ENCODE measurements at places on chromosomes 6 and 20.

DNA sequence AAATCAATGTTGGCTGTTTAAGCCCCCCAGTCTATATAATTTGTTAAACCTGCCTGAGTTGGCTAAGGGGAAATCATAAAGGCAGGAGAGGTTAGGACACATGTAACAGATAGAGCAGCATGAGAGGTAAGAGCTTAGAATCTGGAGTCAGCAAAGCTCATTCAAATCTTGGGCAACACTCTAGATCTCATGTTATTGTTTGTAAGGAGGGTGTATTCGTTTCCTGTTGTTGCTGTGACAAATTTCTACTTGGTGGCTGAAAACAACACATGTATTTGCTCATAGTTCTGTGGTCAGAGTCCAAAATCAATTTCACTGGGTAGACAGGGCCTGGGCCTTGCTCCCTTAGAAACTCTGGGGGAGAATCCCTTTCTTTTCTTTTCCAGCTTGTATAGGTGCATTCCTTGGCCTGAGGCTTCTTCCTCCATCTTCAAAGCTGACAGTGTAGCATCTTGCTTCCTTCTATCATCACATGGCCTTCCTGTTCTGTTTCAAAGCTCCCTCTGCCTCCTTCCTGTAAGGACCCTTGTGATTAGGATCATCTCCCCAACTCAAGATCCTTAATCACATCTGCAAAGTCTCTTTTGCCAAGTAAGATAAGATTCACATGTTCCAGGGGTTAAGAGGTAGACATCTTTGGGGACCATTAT, 4.4 kb downstream of the LY86 start:
- DNase-seq = no peak

- DNase-seq = no peak
Observed at GRCh38 chr6:79705456-79705995, 74.4 kb downstream of the SH3BGRL2 start.

DNA sequence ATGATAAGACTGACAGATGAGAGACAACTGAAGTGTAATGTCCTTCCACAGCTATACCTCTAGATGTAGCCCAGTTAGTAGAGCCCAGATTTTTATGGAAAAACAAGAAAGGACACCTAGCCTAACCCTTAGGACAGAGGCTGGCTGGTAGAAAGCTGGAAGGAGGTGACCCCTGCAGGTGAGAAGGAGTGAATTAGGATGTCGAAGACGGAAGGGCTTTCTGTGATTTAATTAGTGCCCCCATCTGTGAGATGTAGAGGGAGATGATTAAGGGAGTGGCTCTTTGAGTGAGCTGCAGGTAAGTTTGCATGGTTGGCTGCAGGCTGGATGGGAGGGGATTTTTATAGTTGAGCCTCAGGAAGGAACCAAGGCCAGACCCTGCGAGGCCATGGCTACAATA, 82.8 kb downstream of the GFRA4 start:
- DNase-seq = no peak

DNA sequence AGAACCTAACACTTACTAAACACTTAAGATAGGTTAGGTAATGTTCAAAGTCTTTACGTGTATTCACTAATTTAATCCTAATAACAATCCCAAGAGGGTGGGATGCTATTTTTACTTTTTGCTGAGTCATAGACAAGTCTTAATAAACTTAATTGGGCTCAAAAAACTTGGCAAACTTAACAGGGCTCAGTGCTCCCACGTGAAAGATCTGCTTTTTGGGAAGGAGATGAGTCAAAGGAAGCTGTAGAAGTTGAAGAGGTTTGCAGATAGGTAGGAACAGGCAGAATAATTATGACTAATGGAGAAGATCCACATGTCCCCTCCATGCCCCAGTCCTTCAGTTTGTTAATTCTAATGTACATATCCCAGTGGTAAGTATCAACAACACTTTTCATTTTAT, 44.5 kb upstream of the STMND1 start:
- DNase-seq = no peak

- DNase-seq = no peak
Observed at GRCh38 chr20:14553774-14554534, 216.5 kb upstream of the FLRT3 start.

GRCh38 chr20:600141-600540, 10.0 kb downstream of the TCF15 start:
- DNase-seq = no peak

DNA sequence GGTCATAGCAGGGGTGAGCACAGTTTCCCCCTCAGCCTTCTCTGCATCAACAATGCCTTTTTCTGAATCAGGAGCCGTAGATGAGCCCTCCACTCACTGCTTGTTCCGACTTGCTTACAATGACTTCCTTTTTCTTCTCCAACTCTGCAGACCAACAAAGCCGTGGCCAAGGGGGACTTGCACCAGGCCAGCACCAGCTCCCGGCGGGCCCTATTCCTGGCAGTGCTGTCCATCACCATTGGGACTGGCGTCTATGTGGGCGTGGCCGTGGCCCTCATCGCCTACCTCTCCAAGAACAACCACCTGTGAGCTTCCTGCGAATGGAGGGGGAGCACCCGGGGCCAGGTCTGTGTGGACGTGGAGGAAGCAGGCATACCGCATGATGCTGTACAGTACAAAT, 195.8 kb downstream of the SYNDIG1 start:
- DNase-seq = no peak

- no peak for DNase-seq
Observed at GRCh38 chr20:62537649-62538292, 62.0 kb upstream of the GATA5 start.

GRCh38 chr6:33985947-33986346, 159.9 kb downstream of the GRM4 start:
- no peak for DNase-seq

DNA sequence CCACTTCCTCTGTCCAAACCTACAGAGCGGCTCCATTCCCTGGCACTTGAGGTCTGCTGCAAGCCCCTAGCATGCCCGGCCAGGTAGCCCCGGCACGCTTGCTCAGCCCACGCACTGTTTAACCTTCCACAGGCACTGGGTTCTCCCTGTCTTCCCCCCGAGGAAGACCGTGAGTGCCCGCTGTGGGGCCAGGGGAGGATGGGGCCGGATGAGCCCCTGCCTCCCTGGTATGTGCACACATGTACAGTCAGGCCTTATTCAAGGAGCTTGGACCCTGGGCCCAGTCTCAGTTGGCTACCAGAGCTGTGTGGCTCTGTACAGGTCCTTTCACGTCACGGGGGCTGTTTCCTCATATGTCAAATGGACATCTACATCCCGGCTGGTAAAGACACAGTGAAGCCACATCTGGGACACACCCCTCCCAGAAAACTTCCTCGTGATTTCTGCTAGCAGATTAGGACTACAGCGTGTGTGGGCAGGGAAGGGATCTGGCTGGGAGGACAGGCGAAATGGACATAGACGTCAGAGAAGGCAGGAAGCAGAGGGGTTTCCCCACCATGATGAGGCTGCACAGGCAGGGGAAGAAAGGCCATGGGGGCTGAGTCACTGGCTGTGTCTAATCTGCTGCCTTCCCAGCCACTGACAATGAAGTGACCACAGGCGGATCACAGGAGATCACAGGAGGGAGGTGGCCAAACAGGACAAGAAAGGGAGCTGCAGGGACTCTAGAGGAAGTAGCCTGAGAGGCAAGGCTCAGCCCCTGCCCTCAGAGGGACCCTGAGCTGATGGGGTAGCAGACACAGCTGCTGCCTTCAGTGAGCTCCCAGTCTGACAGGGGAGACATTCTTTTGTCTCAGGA, 62.9 kb downstream of the MRPL14 start:
- peak; percentile 46 for DNase-seq

DNA sequence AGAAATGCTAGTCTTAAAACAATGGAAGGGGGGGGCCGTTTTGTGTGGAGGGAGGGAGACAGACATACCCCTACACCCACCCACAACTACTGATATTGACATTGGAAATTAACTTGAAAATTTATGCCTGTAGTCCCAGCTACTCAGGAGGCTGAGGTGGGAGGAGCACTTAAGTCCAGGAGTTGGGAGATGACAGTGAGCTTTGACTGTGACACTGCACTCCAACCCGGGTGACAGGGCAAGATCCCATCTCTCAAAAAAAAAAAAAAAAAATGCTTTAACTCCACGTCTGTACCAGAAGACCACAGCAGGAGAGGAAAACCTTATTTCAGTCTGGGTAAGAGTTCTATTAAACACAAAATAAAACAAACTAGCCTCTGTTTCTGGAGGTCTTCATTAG, 2.2 kb downstream of the TBC1D20 start:
- DNase-seq = no peak

DNA sequence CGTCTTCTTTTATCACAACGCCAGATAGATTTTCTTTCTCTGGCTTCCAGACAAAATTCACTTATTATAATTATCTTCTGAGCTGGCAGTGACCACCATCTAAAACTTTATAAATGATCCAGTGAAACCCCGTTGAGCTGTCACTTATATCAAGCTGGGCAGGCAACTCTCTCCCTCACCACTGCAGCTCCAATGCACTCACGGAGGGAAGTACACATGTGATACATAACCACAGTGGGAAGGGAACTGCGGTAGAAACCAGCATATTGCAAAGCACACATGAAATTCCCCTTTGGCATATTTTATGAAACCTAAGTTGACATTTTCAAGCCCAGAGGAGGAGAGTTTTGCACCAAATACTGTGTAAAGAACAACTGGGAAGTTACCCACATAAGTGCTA, 536.9 kb downstream of the HACE1 start:
- DNase-seq = no peak

DNA sequence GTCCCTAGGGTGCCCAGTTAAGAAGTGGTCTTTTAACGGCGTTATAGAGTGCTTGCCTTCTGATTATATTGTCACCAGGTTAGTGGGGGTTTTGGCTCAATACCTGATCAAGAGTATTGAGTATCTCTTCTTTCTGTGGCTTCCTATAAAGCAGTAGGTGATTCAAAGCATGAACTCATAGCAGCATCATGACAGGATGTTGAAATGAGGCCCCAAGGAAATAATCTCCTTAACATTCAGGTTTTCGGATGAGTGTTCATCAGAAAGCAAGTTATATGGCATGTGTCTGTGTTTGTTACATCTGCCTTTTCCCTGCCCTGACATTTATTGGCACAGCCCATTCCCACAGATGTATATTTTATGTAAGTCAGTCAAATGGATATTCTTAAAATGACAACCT, 301.0 kb downstream of the FARS2 start:
- no peak for DNase-seq

- no peak for DNase-seq
Observed at GRCh38 chr6:109820706-109821350, 129.7 kb downstream of the FIG4 start.

DNA sequence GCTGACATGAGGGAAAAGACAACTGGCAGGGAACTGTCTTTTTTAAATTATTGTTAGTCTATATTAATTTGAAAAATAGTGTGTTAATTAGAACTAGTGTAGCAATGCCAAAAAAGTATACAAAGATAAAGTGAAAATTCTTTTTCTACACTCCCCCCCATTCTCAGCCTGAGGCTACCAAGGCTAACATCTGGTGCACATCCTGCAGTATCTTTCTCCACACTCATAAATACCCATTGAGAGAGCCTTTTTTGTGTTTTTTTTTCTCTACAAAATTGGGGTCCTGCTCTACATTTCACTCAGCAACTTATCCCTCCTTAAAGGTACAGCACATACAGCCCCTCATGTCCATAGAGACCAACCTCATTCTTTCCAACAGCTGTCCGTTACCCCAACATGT, 20.7 kb downstream of the PREX1 start:
- DNase-seq = no peak

DNA sequence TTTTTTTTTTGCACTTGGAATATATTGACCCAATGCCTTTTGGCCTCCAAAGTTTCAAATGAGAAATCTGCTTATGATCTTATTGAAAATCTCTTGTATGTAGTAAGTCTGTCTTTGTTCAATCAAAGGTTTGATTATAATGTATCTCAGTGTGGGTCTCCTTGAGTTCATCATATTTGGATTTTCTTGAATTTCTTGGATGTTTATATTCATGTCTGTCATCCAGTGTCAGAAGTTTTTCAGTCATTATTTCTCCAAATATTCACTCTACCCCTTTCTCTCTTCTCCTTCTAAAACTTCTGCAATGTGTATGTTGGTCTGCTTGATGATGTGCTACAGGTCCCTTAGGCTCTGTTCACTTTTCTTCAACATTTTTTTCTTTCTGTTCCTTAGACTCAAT, 95.9 kb upstream of the PTPRK start:
- no peak for DNase-seq

DNA sequence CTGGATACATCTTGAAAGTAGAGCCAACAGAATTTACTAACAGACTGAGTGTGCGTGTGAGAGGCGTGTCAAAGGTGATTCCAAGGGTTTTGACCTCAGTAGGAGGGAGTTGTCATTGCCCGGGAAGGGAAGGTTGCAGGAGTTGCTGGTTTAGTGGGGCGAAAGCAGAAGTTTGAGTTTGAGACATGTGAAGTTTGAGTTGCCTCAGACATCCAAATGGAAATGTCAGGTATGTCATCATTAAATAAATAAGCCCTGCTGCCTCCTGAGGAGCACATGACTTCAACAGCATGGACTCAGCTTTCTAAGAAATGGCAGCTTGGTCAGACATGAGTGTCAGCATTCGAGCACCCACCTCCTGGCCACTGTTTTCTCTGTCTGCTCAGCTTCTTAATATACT, 26.6 kb upstream of the TGM2 start:
- DNase-seq = no peak

DNA sequence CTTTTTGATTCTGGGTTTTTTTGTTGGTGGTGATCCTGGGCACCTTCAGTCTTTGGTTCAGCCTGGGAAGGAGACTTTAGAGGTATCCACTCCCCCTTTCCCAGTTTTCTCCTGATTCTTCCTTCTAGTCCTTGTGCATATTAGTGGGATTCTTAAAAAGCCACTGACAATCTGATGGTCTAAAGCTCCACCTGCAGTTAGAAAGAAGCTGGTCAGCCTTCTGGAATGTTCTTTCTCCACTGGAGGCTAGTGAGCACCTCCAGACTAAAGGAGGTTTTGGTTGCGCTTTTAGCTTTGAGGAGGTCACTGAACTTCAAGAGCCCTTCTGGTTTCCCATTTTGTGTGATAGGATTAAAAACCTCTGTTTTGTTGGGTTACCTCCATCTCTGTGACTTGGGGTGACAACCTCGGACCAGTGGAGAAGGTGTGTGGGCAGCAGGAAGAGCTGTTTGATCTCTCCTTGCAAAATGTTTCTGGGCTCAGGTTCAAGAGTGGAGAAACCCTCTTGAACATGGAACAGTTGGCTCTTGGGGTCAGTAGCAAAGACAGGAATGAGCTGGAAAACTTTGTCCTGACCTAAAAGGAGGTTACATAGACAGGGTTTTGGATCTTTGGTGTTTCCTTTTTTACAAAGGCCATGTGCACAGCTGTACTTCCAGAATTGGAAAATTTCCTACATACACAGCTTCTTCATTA, 29.0 kb downstream of the JARID2 start:
- DNase-seq = no peak

DNA sequence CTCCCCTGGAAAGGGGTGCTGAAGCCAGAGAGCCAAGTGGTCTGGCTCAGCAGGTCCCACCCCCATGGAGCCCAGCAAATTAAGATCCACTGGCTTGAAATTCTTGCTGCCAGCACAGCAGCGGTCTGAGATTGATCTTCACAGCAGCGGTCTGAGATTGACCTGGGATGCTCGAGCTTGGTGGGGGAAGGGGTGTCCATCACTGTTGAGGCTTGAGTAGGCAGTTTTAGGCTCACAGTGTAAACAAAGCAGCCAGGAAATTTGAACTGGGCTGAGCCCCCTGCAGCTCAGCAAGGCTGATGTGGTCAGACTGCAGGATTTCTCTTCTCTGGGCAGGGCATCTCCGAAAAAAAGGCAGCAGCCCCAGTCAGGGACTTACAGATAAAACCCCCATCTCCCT, 41.3 kb upstream of the B3GAT2 start:
- no peak for DNase-seq

Data from activated CD4-positive, alpha-beta T cell treated with anti-CD3 and anti-CD28 coated beads, Interleukin-2, amount 50 U/mL, for 48 hours (primary cell).